Mesendoderm (in vitro differentiated cells): ENCODE measurements at places on chromosomes 4 and X.

DNA sequence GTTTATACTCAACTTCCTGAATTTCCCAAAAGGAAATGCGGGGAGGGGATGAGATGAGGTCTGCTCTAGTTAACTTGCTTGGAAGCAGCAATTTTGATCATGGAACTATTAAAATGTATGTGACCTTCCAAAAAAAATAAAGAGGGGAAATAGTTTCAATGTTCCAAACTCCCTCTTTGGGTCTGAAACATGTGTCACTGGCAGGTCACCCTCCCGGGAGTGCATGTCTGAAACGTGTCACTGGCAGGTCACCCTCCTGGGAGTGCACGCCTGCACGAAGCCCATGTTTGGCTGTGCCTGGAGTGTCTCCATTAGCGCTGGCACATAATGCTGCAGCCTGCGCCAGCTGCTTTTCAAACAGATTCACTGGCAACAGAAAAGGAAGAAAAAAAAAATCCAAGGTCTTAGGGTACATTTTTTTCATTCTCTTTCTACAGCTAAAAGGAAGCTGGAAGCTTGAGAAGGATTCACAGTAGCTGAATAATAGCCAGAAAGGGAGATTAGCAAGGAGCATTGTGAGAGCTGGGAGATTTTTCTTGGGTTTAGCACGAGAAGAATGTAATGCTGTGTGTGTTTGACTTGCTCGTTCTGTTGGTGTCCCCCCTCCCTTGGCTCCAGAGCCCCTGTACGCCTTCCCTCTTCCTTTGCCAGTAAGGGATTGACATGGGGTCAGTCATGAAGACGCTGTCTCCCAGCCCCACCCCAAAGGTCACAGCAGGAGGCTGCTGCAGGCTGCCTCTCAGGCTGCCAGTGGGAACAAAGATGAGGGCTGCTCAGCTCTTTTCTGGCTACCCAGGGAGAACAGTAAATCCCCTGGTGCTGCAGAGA lies 39.2 kb upstream of the TLR3 start:
- peaks cover 13% of the 10 kb centered on the region for H3K4me1 ChIP-seq
- H3K27ac ChIP-seq: peak overlapping the region; percentile 2
- no peak overlapping the region for H3K4me3 ChIP-seq
- no peaks in the 10 kb centered on the region for H3K36me3 ChIP-seq
- H3K27me3 ChIP-seq: no peaks in the 10 kb centered on the region
- peak; percentile 34 for DNase-seq

DNA sequence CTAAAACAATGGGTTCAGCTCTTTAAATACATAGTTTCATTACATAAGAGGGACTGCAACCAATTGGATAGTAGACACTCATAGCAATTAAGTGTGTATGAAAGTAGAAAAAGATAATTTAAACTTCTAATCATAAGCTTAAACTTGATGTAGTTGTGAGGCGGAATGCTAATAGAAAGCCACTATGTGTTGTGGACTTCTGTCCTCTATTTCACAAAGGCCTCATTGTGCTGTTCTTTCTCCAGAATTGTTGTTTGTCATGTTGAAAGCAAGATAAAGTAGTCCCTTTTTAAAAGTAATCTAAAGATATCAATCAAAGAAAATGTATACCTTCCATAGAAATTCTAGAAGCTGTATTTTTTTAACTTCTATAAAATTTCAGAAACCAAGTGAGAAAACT lies 329.4 kb downstream of the KLHL4 start:
- H3K4me1 ChIP-seq: no peaks in the 10 kb centered on the region
- H3K36me3 ChIP-seq: no peaks in the 10 kb centered on the region
- H3K27ac ChIP-seq: no peak overlapping the region
- DNase-seq: no peak
- H3K27me3 ChIP-seq: no peaks in the 10 kb centered on the region

GRCh38 chr4:174521800-174522182 lies 497 bp downstream of the HPGD start:
- H3K27ac ChIP-seq: no peak overlapping the region
- H3K36me3 ChIP-seq: no peaks in the 10 kb centered on the region
- no peaks in the 10 kb centered on the region for H3K4me1 ChIP-seq
- DNase-seq: peak; percentile 38

- no peak for DNase-seq
- H3K27ac ChIP-seq: no peak overlapping the region
- H3K27me3 ChIP-seq: no peaks in the 10 kb centered on the region
- no peaks in the 10 kb centered on the region for H3K36me3 ChIP-seq
- H3K4me3 ChIP-seq: no peak overlapping the region
Measured at GRCh38 chr4:174575436-174575835, 53.1 kb upstream of the HPGD start.

GRCh38 chr4:2799224-2799911 lies 6.5 kb downstream of the SH3BP2 start:
- H3K27ac ChIP-seq: no peak overlapping the region
- H3K4me1 ChIP-seq: peaks cover 2% of the 10 kb centered on the region
- H3K27me3 ChIP-seq: no peaks in the 10 kb centered on the region

- no peak overlapping the region for H3K4me3 ChIP-seq
- no peak overlapping the region for H3K27ac ChIP-seq
- DNase-seq: no peak
Measured at GRCh38 chr4:77538144-77538543, 67.5 kb upstream of the CXCL13 start.

DNA sequence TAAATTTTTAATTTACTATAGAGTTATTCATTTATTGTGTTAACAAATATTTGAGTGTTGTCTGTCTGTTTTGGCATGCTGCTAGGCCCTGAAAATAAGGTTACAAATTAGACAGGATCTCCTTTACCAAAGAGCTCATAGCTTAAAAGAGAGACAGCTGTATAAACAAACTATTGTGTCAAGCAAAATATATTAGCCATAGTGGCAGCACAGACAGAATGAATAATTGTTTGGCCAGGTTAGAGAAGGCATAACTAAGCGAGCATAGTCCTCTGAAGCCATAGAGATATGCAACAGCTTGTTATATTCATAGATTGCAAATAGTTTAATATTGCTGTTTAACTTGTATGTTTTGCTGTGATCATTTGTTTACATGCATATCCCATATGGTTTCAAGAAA lies 66.7 kb upstream of the NDUFC1 start:
- H3K27ac ChIP-seq: no peak overlapping the region
- H3K4me1 ChIP-seq: no peaks in the 10 kb centered on the region
- H3K36me3 ChIP-seq: peaks cover 7% of the 10 kb centered on the region
- DNase-seq: no peak
- H3K4me3 ChIP-seq: no peak overlapping the region

DNA sequence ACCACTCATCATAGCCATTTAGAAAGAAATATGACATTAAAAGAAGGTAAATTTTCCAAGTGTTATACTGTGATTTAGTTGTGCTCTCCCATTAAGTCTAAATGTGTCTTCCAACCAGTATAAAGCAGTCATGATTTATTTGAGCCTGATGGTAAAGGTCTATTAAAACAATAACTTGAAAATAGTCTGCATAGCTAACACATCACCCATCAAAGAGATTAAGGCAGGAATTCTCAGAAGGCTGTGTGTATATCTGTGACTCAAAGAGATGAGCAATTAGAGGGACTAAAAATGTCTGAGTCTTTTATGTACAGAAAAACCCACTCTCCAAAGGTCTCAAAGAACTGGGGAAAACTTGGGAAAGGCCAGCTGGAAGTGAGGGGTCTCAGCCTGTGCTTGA lies 70.3 kb upstream of the IQCM start:
- DNase-seq: no peak
- H3K27ac ChIP-seq: no peak overlapping the region
- H3K27me3 ChIP-seq: no peaks in the 10 kb centered on the region
- no peak overlapping the region for H3K4me3 ChIP-seq
- no peaks in the 10 kb centered on the region for H3K4me1 ChIP-seq

DNA sequence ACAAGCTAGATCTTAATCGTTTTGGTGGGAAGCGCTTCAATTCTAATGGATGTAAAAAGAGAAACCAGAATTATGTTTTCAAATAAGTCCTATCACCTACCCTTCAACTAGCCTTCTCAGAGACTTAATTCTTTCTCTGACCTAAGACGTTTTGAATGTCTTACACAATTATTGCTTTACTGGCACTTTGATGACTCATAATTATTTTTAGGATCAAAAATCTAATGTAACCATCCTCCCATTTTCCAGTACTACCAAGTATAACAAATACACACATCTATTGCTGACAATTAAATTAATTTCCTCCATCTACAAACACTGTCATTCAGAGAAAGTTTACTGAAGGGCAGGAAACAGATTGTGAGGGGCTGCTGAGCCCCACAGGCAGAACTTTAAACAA lies 108.6 kb downstream of the PPP3CA start:
- no peaks in the 10 kb centered on the region for H3K4me1 ChIP-seq
- H3K27ac ChIP-seq: no peak overlapping the region
- DNase-seq: no peak
- no peak overlapping the region for H3K4me3 ChIP-seq
- H3K36me3 ChIP-seq: no peaks in the 10 kb centered on the region
- H3K27me3 ChIP-seq: no peaks in the 10 kb centered on the region

GRCh38 chr4:37970702-37971101 lies 10.5 kb downstream of the PTTG2 start:
- no peaks in the 10 kb centered on the region for H3K4me1 ChIP-seq
- peak; percentile 62 for DNase-seq

DNA sequence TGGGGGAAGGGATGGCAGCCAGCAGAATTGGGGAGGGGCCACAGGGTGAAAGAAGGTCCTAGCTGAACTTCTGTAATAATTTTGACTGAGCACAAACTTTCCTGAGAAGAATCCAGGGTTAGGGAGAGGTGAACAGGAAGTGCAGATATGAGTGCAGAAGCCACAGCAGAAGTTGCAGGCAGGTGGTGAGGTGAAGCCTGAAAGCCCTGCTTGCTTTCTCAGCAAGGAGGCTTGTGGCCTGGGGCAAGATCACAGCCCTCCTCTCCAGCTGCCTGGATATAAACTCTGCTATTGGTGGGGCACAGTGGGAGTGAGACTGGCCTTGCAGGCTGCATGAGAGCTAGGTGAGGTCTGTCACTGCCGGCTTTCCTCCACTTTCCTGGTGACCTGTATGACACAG lies 44.1 kb upstream of the UPRT start:
- DNase-seq: peak; percentile 48
- H3K4me3 ChIP-seq: no peak overlapping the region
- H3K27ac ChIP-seq: no peak overlapping the region
- H3K36me3 ChIP-seq: no peaks in the 10 kb centered on the region
- H3K4me1 ChIP-seq: no peaks in the 10 kb centered on the region

- H3K27me3 ChIP-seq: peaks cover 18% of the 10 kb centered on the region
- no peaks in the 10 kb centered on the region for H3K4me1 ChIP-seq
- no peaks in the 10 kb centered on the region for H3K36me3 ChIP-seq
- DNase-seq: no peak
Measured at GRCh38 chr4:4386736-4387392, at the start of gene NSG1. Gene NSG1, plus strand, starts transcription at chr4:4387102. Its CDS starts 528 bp downstream, at chr4:4387630.

DNA sequence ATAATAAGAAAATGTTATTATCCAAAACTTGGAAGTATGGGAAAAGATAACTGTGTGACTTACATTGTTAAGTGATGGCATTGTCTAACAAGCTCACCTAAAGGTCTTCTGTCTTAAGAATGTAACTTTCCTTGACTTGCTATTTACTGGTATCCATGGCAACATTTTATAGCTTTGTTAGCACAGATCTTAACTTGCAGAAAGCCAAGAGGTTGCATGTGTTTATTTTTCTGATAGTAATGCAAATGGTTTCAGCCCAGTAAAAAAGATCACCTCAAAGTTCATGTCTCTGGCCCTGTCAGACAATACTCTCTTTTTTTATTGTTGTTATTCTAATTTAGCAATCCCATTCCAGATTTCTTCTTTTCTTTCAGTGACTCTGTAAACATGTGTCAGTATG lies 425.3 kb downstream of the SPRY1 start:
- H3K4me1 ChIP-seq: no peaks in the 10 kb centered on the region
- H3K4me3 ChIP-seq: no peak overlapping the region
- H3K36me3 ChIP-seq: no peaks in the 10 kb centered on the region
- peak; percentile 83 for DNase-seq

DNA sequence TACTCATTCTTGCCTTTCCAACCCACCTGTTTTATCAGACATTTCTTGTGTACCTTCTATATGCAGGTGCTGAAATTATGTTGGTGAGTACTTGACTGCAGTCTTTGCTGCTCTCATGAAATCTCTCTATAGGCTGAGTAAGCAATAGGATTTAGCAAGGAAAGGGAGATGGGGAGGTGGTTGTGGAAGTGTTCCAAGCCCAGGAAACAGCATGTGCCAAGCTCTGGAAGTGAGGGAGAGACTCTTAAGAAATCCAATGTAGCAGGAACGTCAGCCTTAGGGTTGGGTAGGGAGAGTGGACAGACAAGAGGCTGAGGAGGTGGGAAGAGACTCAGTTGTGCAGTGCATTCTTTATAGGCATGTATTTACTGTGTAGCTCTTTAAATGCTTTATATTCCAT lies 5.6 kb downstream of the SEPTIN11 start:
- H3K36me3 ChIP-seq: no peaks in the 10 kb centered on the region
- H3K4me3 ChIP-seq: no peak overlapping the region
- no peak for DNase-seq
- H3K27ac ChIP-seq: no peak overlapping the region
- peaks cover 10% of the 10 kb centered on the region for H3K4me1 ChIP-seq

DNA sequence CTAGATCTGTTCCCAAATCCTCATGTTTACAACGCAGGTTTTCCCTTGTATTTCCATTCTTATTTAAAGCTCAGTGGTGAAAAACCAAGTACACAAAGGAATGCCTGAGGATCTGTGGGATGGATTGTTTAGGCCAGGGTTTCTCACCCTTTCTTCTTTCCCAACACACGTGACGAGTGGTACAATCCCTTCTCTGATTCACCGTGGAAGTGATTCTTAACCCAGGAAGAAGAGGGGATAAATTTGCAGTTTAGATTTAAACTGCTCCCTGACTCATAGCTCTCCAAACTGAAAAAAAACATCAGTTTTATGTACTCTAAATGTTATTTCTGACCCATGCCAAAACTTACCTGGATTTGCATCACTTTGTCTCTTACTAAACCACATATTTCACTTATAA lies 17.0 kb downstream of the PAQR3 start:
- no peak for DNase-seq
- no peaks in the 10 kb centered on the region for H3K36me3 ChIP-seq

GRCh38 chr4:124427095-124427767 lies 285.3 kb downstream of the ANKRD50 start:
- H3K27me3 ChIP-seq: no peaks in the 10 kb centered on the region
- DNase-seq: peak; percentile 24
- H3K4me3 ChIP-seq: no peak overlapping the region
- H3K27ac ChIP-seq: no peak overlapping the region

DNA sequence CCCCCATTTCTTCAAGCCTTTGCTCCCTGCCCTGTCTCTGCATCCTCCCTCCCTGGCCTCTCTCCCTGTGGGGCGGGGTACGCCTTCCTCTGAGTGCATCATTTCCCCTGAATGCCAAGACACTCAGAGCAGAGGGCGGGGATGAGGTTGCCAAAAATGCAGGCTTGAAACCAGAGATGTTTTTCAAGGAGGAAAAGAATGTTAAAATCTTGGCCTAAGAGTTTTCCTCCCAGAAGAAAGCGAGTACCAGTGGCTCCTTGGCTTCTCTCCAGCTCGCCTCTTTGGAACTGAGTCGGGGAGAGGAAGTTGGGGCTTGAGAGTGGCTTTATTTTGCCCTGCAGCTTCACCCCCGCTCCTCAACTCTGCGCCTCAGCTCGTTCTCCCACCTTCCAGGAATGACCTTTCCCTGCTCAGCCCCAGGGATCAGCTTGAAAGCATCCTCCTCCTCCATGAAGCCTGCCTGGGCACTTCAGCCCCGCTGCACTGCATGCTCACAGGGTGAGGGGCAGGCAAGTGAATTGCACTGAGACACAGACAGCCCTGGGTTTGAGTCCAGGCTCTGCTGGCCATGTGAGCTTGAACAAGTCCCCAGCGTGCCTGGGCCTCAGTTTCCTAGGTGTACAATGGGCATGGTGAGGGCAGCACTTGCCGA lies 57.5 kb upstream of the SORCS2 start:
- no peak overlapping the region for H3K4me3 ChIP-seq
- no peak for DNase-seq
- H3K27ac ChIP-seq: no peak overlapping the region
- H3K4me1 ChIP-seq: no peaks in the 10 kb centered on the region
